ENCODE measurements at places on chromosomes 13 and 19.

DNA sequence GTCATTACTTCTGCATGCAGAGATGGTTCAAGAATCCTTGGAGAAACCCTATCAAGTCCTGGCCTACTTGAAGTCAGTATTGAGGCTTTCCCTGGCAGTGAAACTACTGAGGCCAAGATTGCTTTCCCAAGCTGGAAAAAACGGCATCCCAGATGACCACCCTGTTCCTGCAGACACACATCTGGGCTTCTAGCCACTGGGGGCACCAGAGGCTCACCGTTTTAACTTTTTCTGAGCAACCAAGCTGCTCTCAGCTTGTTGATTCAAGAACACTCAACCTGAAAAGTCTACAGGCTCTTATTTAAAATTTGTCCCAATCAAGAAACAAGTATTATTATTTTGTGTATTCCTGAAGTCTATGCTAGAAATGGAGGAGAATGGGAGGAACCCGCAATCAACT, 66.6 kb downstream of the SPRYD7 start:
- no peak for DNase-seq

GRCh38 chr19:28489126-28489660, 723.8 kb downstream of the UQCRFS1 start:
- DNase-seq, result no peak

GRCh38 chr19:49869009-49869483, 1.7 kb upstream of the PNKP start:
- DNase-seq, result no peak

DNA sequence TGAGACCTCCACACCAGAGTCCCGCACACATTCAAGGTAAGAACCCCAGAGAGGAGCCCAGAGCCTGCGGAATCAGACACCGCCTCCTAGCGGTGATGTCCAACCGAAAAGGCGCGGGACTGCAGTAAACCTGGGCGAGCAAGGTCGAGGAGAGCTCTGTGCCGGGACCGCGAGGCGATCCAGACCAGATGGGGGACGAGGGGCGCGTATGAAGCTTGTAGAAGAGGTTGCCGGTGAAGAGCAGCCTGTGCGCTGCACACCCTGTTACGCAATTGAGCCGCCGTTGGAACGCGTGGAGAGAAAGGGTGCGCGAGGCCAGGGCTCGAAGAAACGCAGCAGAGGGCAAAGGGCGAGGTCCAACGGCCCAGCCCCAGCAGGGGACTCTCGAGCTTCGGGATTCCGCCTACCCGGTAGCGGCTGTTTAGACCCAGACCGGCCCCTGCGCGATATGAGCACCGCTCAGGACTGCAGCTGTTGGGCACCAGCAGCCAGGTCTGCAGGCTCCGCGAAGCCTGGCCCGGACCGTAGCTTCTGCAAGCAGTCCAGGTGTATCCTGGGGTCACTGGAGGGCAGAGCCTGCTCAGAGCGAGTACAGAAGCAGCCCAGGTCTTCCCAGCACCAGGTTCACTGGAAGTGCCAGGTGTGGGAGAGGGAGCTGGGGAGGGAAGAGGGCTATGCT, 65.9 kb upstream of the ZNF599 start:
- DNase-seq, result no peak

GRCh38 chr19:4140237-4140711, 13.2 kb upstream of the CREB3L3 start:
- DNase-seq, result no peak

DNA sequence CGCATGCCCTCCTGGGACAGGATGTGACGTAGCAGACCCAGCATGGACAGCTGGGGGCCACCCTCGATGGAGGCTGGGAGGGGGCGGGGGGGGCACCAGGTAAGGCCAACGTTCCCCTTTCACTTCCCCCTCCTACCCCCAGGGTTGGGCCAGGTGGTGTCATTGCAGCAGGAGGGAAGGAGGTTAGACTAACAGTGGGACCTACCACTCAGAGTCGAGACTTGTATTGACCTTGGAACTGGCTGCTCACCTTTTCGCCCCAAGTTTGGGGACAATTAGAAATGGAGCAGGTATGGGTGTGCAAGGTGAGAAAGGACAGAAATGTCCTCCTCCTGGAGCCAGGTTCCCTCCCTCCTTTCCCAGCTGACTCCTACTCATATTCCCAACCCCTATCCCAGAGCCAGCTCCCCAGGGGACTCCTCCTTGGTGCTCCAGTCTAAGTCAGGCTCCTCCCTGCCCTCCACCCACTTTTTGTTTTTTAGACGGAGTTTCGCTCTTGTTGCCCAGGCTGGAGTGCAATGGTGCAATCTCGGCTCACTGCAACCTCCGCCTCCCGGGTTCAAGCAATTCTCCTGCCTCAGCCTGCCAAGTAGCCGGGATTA, 8.6 kb upstream of the SLC25A41 start:
- DNase-seq, result no peak
